ENCODE measurements at places on chromosomes 5 and 9.
A peak's percentile ranks its signal among the peaks of the same experiment; 100 is the strongest.

DNA sequence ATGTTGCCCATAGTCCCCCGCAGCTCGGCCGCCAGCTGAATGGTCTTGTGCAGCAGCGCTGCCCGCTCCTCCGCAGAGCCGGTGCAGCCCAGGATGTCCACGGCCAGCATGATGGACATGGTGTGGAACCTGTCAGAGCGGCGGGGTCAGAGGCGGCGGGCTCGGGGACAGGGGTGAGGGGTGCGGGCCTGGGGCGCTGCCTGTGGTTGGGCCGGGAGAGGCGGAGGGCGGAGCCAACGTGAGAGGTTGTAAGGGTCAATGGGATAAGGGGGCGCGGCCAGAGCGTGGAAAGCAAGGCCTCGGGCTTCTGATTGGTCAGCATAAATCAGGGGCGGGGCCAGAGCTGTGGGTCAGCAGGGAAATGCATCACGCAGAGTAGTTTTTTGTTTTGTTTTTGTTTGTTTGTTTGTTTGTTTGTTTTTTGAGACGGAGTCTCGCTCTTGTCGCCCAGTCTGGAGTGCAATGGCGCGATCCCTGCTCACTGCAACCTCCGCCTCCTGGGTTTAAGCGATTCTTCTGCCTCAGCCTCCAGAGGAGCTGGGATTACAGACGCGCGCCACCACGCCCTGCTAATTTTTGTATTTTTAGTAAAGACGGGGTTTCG is 6.8 kb upstream of the TOR2A start:
- peak; percentile 17 for DNase-seq

DNA sequence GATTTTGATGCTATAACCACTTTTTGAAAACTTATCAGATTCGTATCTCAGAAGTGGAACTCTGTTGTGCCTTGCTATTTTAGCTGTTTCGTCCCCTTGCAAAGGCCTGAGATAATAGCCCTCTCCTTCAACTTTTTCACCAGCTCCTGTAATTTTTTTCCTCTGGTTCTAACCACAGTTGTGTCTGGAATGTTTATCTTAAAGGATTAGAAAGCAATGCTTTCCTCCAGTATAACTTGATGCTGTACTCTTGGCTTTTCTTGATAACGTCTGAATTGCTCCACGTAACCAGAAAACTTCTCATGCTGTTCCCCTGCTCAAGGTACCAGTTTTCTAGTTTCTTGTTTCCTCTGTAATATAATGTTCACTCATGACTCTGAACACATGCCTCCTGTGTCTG is 209.4 kb downstream of the DTWD2 start:
- no peak for DNase-seq

DNA sequence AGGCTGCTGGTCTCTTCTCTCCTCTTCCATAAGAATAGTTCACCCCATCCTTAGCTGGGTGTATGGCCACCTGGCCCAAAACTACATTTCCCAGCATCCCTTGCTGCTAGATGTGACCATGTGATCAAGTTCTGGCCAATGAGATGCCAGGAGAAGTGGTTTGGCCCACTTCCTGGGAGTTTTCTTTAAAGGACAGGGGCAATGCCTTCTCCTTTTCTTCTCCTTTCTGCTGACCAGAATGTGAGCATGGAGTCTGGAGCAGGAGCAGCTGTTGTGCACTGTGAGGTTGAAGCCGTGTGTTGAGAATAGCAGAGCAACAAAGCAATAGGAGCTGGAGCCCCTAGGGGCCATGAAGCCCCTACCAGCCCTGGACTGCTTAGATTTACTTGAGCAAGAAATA is 36.8 kb downstream of the C9orf50 start:
- peak; percentile 64 for DNase-seq

DNA sequence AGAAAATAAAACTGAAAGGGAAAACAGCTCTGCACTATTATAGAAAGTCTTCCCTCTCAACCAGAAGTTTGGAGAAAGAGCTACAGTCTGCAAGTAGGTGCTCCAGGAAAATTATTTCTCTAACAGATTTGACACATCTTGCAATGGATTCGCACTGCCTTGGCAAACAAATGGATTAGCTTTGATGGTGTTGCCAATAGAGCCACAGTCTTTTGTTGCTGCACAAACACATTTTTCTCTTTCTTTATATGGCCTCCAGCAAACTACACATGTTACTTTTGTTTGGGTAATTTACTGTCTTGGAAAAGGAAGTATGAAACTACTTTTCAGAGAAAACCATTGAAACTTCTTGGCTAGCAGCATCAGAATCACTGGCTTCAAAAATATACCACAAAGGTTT is 523.1 kb downstream of the EFNA5 start:
- no peak for DNase-seq

DNA sequence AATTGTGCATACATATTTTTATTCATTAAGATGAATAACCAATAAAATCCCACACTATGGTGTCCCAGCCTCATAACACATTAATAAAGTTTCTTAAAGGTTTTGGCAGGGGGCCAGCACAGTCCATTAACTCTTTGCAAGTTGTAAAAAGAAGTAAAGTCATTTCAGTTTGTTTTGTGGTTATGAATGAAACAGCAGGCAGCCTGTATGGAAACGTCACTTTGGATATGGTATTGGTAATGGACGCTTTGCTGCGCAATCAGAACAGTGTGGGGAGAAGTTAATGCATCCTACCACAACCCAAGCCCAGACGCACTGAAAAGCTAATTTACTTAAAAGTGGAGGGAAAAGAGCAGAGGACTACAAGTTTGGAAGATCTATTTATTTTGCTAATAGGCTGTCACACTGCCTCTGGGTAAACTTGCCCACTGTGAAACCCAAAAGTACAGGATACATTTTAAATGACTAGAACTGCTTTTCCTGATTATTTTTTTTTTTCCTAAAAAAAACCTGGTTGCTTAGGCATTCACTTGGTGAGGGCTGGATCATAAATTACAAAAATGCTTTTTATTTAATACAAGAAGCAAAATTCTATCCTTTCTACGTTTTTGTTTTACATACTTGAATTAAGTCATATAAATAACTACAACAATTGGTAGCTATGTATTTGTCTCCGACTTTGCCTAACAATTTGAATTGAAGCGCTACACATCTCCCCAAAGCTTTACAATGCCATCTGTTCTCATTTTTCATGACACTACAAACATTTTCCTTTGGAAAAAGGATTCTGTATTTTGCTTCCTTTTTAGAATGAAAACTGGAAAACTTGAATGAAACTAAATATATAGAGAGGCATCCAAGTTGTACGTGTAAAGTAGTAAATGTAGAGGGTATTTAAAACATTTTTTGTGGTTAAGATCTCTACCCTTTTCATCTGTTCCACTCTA is 104.3 kb downstream of the NFIB start:
- DNase-seq: no peak

GRCh38 chr5:2633992-2634391 is 117.5 kb downstream of the IRX2 start:
- no peak for DNase-seq

DNA sequence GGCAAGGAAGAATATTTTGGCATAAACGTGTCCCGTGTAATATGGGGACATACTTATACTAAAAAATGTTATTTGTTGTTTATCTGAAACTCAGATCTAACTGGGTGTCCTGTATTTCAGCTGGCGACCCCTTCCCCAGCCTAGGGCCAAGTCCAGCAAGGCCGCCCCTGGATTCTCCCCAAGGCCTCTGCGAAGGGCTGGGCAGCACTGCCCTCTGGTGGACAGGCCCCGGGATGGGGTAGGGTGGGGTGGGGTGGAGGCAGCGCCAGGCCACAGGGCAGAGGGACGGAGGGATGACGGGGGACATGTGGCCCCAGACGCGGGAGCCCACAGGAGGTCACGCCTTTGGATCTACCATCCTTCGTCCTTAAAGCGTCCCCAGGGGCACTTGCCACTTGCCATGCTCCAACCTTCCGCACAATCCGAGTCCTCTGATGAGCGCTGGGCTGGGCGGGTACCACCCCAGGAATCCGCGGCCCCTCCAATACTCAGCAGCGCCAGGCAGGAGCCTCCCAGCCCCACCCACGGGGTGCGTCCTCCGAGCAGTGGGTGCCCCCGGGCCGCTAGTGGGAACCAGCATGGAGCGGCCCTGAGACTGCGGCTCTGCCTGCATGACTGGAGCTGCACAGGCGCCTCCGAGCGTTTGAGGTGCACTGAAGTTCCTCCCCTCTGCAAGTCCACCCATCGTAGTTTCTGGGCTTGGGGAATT is 7.1 kb upstream of the AGPAT2 start:
- DNase-seq: no peak

DNA sequence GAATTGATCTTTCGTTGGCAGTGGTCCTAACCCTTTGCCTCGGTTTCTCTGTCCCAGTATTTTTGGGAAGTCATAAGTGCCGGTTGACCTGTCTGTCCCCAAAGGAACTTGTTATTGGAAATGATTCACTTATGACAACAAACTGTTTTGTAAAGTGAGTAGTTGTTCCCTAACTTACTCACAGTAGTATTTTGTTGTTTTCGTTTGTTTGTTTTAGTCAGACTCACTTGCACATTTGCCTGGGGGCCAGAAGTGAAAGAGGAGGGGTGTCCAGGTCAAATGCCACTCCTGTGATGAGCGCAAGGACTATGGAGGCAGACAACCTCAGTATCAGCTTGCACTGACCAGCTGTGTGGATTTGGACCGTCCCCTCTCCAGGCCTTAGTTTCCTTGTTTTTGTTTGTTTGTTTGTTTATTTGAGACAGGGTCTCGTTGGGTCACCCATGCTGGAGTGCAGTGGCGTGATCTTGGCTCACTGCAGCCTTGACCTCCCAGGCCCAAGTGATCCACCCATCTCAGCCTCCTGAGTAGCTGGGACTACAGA is 47.3 kb downstream of the ANKRD55 start:
- no peak for DNase-seq

DNA sequence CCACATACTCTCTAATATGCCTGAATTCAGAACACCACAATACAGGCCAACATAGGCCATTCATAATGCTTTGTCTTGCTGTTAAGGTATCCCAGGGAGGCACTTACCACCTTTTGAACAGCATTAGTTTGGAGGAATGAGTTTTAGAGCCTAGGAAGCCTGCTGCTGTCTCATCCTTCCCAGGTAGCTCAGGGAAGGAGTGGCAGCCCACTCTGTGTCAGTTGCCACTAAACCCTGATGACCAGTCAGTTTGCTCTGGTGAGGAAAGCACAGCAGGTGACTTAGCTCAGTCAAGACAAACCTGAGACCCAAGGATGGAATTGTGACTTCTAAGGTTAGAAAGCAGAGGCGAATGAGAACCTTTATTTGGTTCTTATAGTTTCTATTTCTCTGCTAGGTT is 337.4 kb upstream of the ATP10B start:
- no peak for DNase-seq

All from NCI-H526 (cell line).